Endothelial cell (in vitro differentiated cells): ENCODE measurements at places on chromosomes 1 and 21. TPM values are rescaled to one million over a fixed set of nuclear protein-coding genes. Genes with fewer than 3 reads are reported as not detected.

GRCh38 chr1:53470155-53470554 is 11.0 kb downstream of the DMRTB1 start:
- peak; percentile 98 for DNase-seq

DNA sequence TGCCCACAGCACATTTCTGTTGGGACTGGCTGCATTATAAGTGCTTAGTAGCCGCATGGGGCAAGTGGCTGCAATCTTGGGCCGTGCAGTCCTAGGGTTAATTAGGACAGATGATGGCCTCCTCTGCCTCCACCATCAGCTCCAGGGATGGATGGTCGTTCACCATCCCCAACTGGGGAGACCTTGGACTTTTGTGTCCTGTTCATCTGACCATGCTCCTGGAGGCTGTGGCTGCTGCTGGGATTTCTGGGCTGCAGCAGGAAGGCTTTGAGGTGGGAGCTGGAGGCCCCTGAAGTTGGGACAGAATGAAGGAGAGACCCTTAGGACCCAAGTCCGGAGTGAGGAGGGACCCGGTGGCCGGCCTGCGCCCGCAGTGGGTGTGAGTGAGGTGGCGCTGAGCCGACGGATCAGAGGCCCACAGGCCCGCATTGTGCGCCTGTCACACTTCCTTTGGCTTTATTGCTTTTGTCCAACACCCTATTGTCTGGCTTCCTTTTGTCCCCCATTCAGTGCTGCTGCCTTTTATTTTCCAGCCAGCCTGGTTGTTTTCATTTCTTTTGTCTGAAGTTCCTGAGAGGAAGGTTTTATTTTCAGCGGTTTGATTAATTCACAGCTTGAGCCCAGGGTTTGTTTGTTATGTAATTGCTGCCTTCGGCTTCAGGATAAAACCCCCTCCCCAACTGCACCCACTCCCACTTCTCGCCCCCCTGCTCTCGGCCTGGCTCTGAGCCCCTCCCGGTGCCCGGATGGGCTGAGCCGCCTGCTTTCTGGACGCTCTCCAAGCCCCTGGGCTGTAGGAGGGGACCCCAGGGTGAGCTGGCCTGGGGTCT is 35.6 kb downstream of the SOX13 start:
- peak; percentile 47 for DNase-seq

DNA sequence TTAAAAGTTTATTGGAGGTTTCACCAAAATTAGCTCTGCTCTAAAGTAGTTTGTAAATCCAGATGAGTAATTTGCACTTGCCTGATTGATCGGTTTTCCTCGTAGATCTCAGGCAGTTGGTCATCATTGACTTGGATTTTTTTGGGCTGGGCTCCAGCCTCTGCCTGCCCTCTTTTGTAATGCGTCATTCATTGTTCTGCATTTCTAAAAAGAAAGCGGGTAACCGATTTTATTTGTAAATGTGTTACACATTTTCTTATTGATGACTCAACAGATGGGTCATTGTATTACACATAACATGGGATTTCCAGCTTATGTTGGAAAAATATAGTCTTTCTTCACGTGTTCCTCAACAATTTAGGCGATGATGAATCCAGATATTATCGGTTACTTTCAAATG is 5.5 kb downstream of the ETS2 start:
- DNase-seq, result no peak

DNA sequence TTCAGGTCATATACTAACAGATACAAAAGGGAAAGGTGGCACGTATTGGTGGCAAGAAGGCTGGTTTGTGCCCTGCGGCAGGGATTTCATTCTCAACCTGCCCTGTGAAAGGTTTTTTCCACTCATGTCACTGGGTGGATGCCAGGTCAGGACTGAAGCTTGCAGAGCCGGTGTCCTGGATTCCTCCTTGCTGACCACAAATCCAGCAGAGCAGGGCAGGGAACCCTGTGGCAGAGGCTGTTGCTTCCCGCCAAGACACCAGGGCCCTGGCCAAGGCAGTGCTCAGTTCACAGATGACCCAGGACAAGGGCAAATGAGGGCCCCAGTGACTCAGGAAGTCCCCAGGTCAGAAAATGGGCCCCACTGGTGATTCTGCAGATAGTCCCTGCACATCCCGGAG is 16.4 kb downstream of the BSND start:
- DNase-seq, result no peak

DNA sequence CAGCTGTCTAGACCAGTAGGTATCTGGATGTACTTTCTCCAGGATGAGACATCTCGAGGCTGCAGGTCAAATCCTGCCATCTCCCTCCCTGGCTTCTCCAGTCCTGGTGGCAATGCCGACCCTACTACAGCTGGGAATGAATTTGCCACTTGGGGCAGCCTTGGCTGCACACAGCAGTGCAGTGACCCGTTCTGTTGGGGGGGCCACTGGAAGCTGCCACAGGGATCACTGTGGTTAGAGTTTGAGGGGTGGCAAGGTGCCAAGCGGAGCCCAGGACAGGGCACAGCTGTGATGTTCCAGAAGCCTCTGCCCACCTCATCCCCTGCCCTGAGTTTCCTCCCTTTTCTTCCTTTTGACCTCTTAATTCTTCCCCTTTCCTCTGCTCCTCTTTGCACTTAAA is 17.1 kb downstream of the COL6A2 start:
- DNase-seq, result no peak

GRCh38 chr1:9615316-9616063 is 26.8 kb downstream of the TMEM201 start:
- DNase-seq, result peak; percentile 69

- DNase-seq, result no peak
These were observed 1.2 kb upstream of the OPTC start for GRCh38 chr1:203492748-203493130.

DNA sequence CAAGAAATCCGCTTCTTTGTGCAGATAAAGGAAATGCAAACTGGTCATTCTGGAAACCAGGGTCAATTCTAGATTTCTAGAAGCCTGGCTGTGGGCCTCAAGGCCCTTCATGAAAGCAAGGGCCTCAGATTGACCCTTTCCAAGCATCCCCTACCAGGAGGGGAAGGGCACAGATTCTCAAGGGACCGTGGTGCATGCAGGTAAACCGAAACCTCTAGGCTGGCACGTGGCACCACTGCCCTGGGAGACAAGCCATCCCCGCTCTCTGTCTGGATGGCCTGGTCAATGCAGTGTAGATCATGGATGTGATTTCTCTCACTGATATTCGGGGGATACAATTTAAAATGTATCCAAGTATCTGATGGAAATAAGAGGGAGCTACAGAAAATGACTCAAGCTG is 69.4 kb downstream of the TOMM20 start:
- DNase-seq, result no peak

DNA sequence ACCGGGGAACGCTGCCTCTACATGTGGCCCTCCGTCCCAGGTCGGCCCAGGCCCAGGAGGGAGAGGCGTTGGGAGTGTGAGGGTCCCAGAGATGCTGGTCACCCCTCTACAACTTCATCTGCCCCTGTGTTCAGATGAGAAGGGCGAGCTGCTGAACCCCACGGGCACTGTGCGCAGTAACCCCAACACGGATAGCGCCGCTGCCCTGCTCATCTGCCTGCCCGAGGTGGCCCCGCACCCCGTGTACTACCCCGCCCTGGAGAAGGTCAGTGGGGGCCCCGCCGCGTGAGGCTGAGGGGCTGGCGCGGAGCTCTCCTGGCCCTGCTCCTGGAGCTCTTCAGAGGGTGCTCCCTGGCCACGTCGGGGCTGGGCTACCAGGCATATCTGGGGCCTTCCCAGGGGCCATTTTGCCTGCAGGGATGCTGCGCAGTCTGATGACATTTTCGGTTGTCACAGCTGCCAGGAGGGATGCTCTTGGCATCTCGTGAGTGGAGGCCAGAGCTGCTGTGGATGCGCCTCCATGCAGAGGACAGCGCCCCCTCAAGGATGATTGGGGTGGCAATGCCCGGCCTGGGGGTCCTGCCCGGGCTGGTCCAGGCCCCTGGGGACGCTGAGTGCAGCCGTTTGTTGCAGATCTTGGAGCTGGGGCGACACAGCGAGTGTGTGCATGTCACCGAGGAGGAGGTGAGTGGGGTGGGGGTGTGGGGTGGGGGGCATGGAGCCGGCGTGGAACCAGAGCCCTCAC is 68.6 kb downstream of the PIK3CD start:
- peak; percentile 38 for DNase-seq

DNA sequence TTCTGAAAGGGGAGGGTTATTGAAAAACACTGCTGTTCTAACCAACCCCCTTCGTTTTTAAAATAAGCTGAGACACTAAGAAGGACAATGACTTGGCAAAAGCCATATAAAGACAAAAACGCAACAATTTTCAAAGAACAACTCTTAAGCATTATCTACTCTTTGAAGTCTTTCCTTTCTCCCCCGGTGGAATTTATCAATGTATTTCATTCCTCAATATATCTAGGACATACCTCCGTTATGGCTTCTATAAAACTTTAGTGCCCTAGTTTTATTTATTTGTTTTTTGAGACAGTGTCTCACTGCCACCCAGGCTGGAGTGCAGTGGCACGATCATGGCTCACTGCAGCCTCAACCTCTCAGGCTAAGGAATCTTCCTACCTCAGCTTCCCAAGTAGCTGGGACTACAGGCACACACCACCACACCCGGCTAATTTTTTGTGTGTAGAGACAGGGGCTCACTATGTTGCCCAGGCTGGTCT is 3.2 kb downstream of the NRDC start:
- no peak for DNase-seq

GRCh38 chr1:180282401-180283044 is 52.5 kb downstream of the LHX4 start:
- DNase-seq, result no peak

DNA sequence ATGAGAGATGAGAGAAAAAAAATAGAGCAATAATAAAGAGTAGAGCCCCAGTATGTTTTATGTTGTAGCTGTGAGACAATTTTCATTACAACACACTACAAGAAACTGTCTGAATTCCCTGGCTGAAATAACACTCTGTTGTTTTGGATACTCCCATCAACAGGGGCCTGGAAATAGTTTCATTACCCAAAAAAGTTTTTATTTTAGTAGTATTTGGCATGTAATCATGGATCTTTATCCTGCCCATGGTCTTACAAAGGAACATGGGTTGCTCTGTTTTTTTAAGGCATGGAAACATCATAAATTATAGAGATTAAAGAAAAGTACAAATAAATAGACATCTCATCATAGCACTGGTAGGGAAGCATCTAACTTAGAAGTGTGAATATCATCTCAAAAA is 56.3 kb downstream of the GNG12 start:
- DNase-seq, result no peak

DNA sequence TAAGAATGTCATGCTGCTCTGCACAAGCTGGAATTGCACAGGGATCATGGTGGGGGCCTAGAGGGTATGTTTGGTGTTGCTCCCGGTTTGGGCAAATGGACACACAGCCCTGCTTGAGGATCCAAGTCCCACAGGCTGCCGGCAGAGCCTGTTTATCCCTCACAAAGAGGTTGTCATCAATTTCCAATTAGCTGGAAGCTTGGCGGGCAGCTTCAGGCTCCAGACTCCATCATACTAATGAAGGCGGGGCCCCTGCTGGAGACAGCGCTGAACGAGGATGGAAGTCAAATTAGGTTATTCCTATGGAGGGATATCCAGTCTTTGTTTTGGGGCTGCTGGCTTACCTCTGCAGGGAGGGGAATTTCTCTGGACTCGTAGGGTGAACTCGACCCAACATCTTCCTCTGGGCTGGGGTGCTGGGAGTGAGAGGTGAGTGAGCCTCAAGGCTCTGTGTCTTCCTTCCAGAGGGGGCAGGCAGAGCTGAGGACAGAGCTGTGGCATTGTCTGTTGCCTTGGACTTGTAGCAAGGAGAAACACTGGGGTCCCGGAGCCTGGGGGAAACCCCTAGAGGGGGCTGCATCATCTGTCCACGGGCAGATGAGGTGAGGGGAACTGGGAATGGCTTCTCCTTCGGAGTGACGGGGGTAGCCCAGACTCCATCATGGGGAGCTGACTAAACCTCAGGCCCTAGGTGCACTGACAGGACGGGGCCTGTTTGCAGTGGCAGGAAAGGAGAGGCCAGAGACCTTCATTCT is 24.9 kb upstream of the PARP1 start:
- no peak for DNase-seq

GRCh38 chr1:23433122-23433521 is 8.6 kb upstream of the TCEA3 start:
- no peak for DNase-seq

DNA sequence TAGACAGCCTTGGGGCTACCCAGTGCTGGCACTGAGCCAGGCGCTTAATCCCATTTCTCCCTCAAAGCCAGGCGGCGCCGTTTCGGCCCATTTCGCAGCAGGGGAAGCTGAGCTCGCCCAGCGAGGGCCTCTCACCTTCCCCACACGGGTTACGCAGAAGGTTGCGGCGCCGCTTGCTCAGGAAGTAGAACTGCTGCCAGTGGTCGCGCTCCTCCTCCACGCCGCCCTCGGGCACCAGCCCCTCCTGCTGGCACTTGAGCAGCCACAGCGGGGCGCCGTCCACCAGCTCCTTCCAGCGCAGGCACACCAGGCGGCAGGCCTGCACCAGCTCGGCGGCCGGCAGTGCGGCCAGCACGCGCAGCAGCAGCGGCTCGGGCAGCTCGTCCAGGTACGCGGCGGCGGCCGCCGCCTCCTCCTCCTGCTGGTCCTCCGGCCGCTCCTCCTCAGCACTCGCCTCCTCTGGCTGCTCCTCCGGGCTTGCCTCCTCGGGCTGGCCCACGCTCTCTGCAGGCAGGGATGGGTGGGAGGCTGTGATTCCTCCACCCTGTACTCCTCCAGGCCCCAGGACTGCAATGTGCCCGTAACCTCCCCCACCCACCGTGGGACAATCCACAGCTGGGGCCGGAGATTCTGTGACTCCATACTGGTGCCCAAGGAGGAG is 3.8 kb downstream of the FBXO2 start:
- DNase-seq, result peak; percentile 85

GRCh38 chr1:155479205-155479604 is 83.4 kb downstream of the ASH1L start:
- no peak for DNase-seq

DNA sequence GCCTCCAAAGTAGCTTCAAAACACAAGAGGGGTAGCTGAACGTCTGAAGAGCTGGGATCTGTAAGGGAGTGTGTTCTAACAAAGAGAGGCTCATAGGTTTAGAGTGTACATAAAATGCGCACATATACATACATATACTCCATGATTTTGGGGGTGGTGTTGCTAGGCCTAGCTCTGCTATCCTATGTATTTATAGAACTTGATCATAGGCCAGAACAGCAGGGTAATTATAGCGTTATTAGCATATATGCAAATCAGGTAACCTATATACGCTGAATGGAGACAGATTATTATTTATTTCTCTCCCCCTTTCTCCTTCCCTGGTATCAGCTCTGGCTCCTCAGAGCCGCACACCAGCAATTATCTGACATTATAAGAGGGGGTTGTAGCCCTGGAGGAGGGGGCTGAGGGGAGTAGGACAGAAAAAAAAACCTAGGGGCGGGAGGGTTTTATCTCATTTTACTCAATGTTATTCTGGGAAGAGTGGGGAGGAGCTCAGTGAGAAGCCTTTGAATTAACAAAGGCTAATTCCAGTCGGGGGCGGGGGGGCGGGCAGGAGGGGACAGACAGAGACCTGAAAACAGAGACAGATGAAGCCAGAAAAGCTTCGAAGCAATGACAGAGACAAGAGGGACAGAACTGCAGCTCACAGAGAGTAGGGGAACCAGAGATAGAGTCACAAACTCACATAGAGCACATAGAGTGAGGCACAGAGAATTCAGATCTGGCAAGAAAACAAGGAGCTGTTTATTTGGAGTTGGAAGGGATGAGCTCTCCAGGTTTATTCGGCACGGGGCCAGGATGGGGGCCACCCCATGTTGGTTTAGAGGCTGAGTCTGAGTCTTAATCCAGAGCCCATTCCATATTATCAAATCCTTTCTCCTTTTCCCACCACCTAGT is 63.0 kb downstream of the RHBG start:
- DNase-seq, result no peak

GRCh38 chr1:118863688-118864087 is 124.5 kb downstream of the TBX15 start:
- no peak for DNase-seq

DYNLT4 gene
- 1.4 TPM for total RNA-seq

HSD3B2 gene
- not detected for total RNA-seq

HSF2BP gene
- 2.3 TPM for total RNA-seq

FCGR3A gene
- 4.0 TPM for total RNA-seq

MYOM3 gene
- 0.59 TPM for total RNA-seq
